Adrenal gland (tissue), 19 donors: ENCODE measurements at places on chromosomes 12 and 14. TPM values are rescaled to one million over a fixed set of nuclear protein-coding genes. Genes with fewer than 3 reads are reported as not detected.

DNA sequence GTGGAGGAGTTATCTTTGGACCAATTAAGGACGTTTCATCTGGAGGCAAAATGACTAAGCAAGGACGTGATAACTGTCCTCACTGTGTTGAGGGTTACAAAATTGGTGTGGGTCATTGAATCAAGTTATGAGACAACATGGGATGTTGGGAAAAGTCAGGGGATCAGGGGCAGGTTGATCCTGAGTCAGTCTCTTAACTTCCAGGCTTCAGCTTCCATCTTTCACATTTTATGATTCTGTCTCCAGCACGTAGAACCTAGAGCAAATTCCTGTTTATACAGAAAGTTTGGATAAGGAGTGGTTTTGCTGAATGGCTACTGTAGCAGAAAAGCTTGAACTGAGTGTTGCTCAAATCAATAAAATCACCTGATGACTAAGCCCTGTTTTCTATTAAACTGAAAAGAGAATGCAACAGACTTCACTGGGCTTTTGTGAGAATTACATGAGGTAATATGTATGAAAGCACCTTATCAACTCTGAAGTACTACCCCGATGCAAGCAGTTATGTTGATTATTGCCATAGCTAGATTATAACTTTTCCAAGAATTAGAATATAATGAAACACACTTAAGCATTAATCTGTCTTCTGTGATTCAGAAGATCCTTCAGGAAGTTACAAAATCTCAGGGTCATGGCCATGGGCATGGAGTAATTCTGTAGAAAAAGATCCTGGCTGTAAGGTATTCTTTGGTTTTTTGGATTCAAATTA is 184.8 kb downstream of the ETV6 start:
- no peak for DNase-seq

- no peak for DNase-seq
Observed at GRCh38 chr12:26090836-26091510, 33.9 kb downstream of the BHLHE41 start.

DNA sequence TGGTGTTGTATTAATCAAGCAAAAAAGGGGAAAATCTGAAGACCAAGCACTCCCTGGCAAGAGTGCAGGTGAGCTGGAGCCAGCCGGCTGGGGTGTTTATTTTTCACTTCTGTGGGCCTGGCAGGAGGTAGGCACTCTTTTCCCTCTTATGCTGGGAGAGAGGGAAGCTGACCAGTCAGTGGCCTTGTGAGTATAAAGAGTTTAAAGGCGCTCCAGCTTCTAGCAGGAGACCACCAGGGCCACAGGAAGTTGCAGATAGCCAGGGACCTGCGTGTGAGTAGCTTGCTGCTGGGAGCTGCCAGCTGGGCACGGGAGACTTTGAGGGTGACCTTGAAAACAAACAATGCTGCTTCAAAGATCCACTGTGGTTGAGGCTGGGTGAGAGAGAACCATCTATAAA is 217.4 kb upstream of the PWP1 start:
- DNase-seq: peak; percentile 60

GRCh38 chr14:105019861-105020814 is 745 bp downstream of the CDCA4 start:
- DNase-seq: no peak

DNA sequence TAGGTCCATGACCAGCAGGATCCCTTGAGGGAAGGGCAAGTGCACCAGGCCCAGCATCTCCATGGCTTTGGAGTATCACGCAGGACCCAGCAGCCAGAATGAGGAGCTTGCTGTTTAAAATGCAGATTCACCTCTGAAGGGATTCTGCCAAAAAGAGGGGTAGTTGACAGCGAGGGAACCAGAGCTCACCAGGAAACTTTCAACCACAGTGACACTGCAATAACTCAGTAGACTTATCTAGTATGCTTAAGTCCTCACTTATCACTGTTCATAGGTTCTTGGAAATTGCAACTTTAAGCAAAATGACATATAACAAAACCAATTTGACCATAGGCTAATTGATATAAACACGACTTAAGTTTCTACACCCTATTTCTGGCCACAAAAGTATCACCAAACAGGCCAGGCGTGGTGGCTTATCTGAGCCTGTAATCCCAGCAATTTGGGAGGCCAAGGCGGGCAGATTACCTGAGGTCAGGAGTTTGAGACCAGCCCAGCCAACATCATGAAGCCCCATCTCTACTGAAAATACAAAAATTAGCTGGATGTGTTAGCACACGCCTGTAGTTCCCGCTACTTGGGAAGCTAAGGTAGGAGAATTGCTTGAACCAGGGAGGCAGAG is 21.4 kb upstream of the CKAP4 start:
- no peak for DNase-seq

DNA sequence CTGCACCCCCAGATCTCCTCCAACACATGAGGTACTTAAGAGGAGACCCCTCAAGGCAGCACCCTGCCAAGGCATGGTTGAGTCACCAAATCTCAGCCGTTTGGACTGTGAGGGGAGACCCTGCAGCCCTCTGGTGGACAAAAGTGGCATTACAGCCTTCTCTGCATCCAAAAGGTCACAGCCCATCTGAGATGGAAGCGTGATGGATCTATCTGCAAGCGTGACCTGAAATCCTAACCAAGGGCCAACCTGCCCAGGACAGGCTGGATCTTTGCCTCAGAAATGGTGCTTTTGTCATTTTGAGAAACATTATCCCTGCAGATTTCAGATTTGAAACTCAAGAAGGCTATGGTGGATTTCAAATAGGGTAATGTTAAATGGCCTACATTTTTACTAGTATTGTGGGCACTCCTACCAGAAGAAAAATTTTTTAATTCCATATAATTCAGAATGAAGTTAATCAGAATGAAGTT is 23.7 kb upstream of the DHRS4 start:
- DNase-seq: peak; percentile 86

Gene ARHGAP9
- total RNA-seq: 20.1 TPM

DNA sequence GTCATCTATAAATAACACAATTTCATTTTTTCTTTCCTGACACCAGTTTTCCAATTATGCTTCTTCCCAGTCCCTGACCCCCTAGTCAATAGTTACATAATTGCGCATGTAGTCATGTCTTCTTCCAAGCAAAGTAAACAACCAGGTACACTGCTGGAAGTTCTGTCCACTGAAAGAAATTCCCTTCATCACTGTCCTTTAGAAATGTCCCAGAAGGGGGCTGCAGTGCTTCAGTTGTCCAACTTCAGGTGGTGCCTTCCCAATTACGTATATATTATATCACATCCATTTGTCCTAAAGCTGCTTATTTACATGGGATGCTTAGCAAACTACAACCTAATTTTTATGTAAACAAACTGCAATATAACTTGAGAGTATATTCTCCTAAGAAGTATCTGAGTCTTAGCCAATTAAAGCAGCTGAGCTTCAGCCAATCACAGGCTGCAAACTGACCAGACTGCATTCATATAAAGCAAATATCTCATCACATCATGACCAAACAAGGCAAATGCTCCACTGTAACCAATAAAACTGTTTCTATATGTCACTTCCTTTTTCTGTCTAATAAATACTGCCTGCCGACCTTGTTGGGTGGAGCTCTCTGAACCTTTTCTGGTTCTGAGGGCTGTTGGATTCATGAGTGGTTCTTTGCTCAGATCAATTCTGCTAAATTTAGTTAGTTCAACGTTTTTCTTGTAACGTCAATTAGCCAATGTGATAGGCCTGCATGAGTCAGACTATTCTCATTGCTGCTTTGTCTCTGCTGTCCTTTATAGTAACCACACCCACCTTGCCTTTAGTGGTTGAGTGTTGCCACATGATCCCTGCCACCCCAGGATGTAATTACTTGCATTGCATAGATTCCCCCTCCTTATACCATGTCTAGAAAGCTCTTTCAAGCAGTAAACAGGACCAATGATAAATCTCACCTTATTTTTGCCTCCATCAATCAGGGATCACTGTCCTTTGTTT is 239.3 kb downstream of the ALG10B start:
- no peak for DNase-seq

DNA sequence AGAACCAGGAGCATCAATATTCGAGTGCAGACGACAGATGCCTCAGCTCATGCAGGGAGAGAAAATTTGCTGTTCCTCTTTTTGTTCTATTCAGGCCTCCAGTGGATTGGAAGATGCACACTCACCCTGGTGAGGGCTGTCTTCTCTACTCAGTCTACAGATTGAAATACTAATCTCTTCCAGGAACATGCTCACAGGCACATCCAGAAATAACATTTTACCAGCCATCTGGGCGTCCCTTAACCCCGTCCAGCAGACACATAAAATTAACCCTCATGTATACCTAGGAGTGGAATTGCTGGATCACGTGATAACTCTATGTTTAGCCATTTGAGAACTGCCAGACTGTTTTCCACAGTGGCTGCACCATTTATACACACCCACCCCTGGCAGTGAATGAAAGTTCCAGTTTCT is 4.5 kb upstream of the OAS2 start:
- no peak for DNase-seq

DNA sequence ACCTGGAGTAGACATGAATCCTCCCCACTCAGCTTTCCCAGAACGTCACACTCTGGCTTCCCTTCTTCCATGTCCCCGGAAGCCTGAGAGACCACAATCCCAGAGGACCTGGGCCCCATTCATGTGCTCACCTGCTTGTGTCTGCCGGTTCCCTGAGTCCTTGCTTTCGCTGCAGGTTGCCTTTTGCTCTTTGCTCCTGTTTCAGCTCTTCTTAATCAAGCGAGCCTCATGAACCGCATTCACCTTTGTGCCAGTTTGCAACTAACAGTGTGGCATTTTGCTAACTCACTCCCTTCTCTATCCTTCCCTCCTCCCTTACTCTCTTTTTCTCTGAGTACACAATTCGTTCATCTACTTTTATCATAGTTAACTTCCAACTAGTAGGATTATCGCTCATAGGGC is 23.1 kb downstream of the ENTPD5 start:
- no peak for DNase-seq

Gene MTERF2
- total RNA-seq: 40.9 TPM

Gene KRT82
- total RNA-seq: not detected

DNA sequence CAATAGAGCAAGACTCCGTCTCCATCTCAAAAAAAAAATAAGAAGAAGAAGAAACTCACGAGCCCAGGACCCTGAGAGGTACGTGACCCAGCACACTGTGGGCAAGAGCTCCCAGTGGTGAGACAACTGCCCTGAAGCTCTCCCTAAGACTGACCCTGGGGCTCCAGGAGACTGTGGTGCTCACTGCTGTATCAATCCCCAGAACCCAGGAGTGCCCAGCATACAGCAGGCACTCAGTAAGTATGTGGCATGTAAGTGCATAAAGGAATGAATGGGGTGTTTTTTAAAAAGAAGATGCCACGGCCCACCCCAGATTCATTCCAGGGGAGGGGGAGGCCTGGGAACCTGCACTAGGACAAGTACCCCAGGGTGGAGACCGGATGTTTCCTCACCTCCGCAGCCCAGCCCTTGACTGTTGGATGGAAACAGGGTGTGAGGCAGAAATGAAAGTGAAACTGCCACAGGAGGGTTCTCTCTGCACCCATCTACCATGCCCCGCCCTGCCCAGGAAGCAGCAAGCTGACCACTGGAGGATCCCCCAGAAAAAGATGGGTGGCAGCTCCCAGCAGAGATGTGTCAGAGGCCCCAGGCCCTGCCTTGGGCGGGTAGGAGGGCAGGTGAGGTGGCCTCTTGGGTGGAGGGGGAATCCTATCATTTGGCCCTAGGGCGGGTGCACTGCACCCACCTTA is 12.2 kb downstream of the ITPK1 start:
- peak; percentile 26 for DNase-seq

GRCh38 chr14:42090122-42090521 is 483.4 kb downstream of the LRFN5 start:
- no peak for DNase-seq

Gene SMIM41
- not detected for total RNA-seq

- DNase-seq: peak; percentile 58
Observed at GRCh38 chr14:35399083-35399937, 5.2 kb downstream of the NFKBIA start.

Gene COX8C
- not detected for total RNA-seq

GRCh38 chr12:53217051-53217930 is 10.2 kb upstream of the ITGB7 start:
- DNase-seq: peak; percentile 64

Gene GPRC5A
- 12.2 TPM for total RNA-seq

DNA sequence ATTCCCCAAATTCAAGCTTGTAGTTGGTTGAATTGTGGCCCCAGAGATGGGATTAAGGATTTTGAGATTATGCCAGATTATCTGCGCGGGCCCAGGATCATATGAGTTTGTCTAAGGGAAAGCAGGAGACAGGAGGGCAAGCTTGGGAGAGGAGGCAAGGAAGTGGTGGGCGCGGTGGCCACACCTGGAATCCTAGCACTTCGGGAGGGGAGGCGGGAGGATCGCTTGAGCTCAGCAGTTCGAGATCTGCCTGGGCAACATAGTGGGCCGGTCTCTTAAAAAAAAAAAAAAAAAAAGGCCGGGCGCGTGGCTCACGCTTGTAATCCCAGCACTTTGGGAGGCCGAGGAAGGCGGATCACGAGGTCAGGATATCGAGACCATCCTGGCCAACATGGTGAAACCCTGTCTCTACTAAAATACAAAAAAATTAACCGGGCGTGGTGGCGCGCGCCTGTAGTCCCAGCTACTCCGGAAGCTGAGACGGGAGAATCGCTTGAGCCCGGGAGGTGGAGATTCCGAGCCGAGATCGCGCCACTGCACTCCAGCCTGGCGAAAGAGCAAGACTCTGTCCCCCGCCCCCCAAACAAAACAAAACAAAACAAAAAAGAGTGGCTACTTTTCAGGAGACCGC is 881 bp upstream of the PUS1 start:
- DNase-seq: no peak

- DNase-seq: no peak
Observed at GRCh38 chr12:128790653-128791373, 32.9 kb downstream of the SLC15A4 start.

DNA sequence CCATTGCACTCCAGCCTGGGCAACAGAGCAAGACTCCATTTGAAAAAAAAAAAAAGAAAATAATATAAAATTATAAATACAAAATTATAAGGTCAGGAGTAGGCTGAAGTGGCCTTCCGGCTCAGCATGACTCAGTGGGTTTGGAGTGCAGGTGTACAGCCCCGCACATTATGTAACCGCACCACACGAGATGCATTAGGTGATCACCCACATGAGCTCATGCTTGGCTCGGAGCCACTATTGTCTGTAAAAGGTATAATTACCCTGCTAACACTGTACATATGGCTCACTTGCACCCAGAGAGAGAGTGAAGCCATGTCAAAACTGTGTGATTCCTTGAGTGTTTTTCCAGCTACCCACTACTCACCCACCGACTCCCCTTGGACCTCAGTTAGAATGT is 557.0 kb downstream of the SLC6A15 start:
- no peak for DNase-seq

GRCh38 chr12:132495629-132496357 is 5.8 kb downstream of the FBRSL1 start:
- peak; percentile 72 for DNase-seq

Gene C14orf132
- total RNA-seq: 8.8 TPM

DNA sequence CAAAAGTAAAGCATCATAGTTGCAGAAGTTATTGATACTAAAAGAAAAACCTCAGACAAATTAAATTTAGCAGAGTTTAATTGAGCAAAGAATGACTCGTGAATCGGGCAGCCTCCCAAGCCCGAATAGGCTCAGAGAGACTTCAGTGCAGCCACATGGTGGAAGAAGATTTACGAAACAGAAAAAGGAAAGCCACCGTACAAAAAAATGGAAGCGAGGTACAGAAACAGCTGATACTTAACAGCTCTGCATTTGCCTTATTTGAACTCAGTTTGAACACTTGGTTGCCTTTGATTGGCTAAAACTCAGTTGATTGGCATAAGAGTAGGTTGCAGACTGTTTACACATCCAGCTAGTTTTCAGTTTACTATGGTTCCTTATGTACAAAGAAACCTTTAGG is 12.9 kb downstream of the TTC9 start:
- DNase-seq: no peak

Gene TAS2R9
- not detected for total RNA-seq

- DNase-seq: no peak
Observed at GRCh38 chr12:414859-415258, 13.4 kb downstream of the CCDC77 start.

Gene MANSC4
- total RNA-seq: not detected

Gene RITA1
- 37.8 TPM for total RNA-seq
